GM12878 (cell line): ENCODE measurements at places on chromosomes 1 and 21. TPM values are rescaled to one million over a fixed set of nuclear protein-coding genes. Genes with fewer than 3 reads are reported as not detected.

The AADACL3 gene
- not detected in 2 replicates for total RNA-seq

The IVL gene
- 12.1 and 12.2 TPM in 2 replicates for total RNA-seq

The CD244 gene
- 0.35 and 0.80 TPM in 2 replicates for total RNA-seq

The MROH9 gene
- not detected in 2 replicates for total RNA-seq

The WNT2B gene
- total RNA-seq = 0.11 and 0.15 TPM in 2 replicates

The FAM78B gene
- total RNA-seq = 2.9 and 3.2 TPM in 2 replicates

The BRDT gene
- not detected in 2 replicates for total RNA-seq

The VWA5B1 gene
- not detected in 2 replicates for total RNA-seq

The TFF1 gene
- 0.40 TPM in 1 of 2 replicates, not detected in the other for total RNA-seq

The PROX1 gene
- 0.13 and 0.44 TPM in 2 replicates for total RNA-seq

The PTPRF gene
- 1.1 and 1.2 TPM in 2 replicates for total RNA-seq

The L1TD1 gene
- 0.24 and 0.31 TPM in 2 replicates for total RNA-seq

The CD1B gene
- not detected in 2 replicates for total RNA-seq

The CYP2J2 gene
- total RNA-seq = 0.08 and 0.15 TPM in 2 replicates

The NCAM2 gene
- total RNA-seq = 0.13 TPM in 1 of 2 replicates, not detected in the other

The LRRC8C gene
- 10.6 and 11.4 TPM in 2 replicates for total RNA-seq

The ZNF648 gene
- total RNA-seq = not detected in 2 replicates

The AGT gene
- total RNA-seq = 0.69 and 0.85 TPM in 2 replicates

The DR1 gene
- 50.5 and 51.2 TPM in 2 replicates for total RNA-seq

The BGLAP gene
- total RNA-seq = 0.40 and 0.74 TPM in 2 replicates

The SPATA1 gene
- total RNA-seq = 2.2 and 2.4 TPM in 2 replicates

The AZIN2 gene
- total RNA-seq = 0.19 and 0.31 TPM in 2 replicates

The KRTAP12-2 gene
- not detected in 2 replicates for total RNA-seq

The HFM1 gene
- not detected in 2 replicates for total RNA-seq

The CFAP141 gene
- total RNA-seq = not detected in 2 replicates

The PRAMEF4 gene
- total RNA-seq = not detected in 2 replicates

The CYP4A11 gene
- 0.11 and 0.13 TPM in 2 replicates for total RNA-seq

The GPR37L1 gene
- not detected in 2 replicates for total RNA-seq

The CTXND2 gene
- not detected in 2 replicates for total RNA-seq

The KLF17 gene
- not detected in 2 replicates for total RNA-seq

The TMPRSS15 gene
- total RNA-seq = not detected in 2 replicates

The LRRC7 gene
- total RNA-seq = not detected in 2 replicates

The S100A8 gene
- not detected in 2 replicates for total RNA-seq

The CDA gene
- total RNA-seq = 0.21 TPM in 1 of 2 replicates, not detected in the other

The PTPN7 gene
- total RNA-seq = 99.8 and 102 TPM in 2 replicates

The BARHL2 gene
- not detected in 2 replicates for total RNA-seq

The IFI16 gene
- 185 and 196 TPM in 2 replicates for total RNA-seq

The TDRD5 gene
- total RNA-seq = not detected in 2 replicates

The RAB3B gene
- total RNA-seq = 0.21 and 0.28 TPM in 2 replicates

The TMOD4 gene
- 1.2 TPM in 1 of 2 replicates, not detected in the other for total RNA-seq

The CYP4Z1 gene
- total RNA-seq = not detected in 2 replicates

The CELA3B gene
- total RNA-seq = 4.1 and 6.4 TPM in 2 replicates

The SERTAD4 gene
- not detected in 2 replicates for total RNA-seq

The AHDC1 gene
- 10.6 and 13.0 TPM in 2 replicates for total RNA-seq

The ANKRD45 gene
- total RNA-seq = not detected in 2 replicates

The PLEKHA6 gene
- total RNA-seq = 0.21 and 0.69 TPM in 2 replicates
